ENCODE measurements at places on chromosomes 12 and 14.

DNA sequence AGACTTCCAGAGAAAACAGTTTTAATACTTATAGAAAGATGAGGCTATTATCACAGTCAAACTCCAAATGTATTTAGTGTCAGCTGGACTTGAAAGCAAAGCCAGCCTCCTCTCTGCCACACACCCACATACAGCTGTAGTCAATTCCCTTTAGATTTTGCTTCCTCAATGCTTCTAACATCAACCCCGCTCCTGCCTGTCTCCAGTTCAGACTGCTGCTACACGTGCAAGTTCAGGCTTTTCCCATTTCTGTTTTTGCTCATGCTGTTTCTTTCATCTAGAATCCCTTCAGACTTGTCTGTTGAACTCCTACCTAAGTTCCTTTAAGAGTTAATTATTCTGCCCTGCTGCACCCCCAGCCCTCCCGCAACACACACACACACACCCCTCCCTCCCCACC, 380.0 kb downstream of the KCNH5 start:
- no peak for DNase-seq

DNA sequence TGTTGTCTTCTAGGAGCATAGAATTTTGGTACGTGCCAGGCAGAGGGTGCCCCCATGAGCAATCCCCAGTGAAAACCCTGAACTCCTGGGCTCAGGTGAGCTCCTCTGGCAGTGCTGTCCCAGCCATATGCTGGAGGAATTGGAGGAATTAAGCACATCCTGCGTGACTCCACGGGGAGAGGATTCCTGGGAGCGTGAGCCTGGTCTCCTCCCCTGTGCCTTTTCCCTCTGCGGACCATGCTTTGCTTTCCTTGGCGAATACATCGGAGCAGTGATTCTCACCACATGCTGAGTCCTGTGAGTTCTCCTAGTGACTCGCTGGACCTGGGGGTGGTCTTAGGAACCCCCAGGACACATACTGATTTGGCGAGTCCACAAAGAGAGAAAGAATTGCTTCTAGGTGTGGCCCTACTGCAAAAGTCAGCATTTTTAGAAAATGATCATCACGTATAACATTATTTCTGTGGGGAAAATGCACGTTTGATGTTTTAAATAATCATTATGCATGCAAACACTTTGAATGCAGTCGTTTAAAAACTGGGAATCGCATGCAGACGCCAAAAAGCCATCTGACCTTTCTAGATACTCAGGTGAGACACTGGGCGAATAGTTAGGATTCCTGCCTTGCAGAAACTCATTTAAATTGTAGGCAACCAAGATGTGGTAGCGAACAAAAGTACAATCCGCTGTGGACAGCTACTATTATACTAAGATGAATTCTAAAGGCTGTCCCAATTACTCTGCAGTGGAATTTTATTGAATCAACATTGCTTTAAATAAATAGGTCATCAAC, 370.9 kb downstream of the TMEM132D start:
- DNase-seq: no peak

GRCh38 chr14:99380991-99381687, 99.5 kb downstream of the SETD3 start:
- no peak for DNase-seq

GRCh38 chr14:78152201-78153063, 17.7 kb upstream of the NRXN3 start:
- DNase-seq: no peak

DNA sequence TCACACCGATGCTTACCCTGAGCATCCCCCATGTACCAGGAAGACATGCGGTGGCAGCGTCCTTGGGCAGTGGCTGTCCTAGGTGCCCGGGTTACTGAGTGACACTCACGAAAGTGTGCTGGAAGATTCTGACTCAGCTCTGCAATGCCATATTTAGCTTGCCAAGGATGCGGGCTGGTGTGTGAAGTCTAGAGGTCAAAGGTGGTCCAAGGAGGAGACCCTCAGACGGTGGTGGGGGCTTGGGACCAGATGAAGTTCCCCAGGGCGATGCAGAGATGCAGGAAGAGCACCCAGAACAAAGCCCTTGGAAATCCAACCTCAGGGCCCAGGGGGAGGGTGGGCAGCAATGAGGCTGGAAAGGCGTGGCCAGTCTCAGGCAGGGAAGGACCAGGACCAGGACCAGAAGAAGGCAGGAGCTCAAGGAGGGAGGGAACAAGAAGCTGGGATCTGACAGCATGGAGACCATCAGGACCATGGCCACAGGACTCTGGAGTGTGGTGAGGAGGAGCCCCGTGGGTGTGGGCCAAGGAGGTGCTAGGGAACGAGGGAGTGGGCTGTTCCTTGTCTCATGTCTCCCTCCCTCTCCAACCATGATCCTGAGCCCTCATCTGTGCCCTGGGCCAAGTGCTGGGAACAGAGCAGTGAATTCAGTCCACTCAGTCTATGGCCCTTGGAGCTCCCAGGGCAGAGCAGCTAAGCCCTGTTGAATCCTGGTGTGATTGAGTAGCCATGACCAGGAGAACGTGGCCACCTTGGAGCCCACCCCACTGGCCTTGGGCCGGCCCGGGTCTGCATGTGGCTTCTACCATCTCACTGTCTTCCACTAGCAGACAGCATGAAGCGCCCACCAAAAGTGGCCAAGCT, 310.1 kb upstream of the DIO3 start:
- DNase-seq: no peak

GRCh38 chr12:64085996-64086395, 136.1 kb downstream of the KICS2 start:
- no peak for DNase-seq

- no peak for DNase-seq
Measured at GRCh38 chr14:104092931-104093365, 7.4 kb downstream of the ASPG start.

DNA sequence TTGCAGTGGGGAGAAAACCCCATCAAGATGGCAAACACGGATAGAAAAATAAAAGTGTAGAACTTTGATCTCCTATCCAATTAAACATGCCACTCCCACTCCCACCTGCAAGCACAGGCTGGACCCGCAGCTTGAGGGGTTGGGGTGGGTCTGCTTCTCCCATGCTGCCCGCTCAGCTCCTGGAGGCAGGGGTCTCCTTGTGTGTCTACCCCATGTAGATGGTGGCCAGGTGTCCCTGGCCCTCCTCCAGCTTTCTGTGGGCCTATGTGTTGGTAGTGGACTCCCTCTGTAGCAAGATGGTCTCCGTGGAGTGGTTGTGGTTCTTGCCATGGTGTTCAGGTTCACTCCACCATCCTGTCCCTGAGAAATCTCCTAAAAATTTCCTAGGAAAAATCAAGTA, 23.5 kb upstream of the FGF23 start:
- DNase-seq: no peak

DNA sequence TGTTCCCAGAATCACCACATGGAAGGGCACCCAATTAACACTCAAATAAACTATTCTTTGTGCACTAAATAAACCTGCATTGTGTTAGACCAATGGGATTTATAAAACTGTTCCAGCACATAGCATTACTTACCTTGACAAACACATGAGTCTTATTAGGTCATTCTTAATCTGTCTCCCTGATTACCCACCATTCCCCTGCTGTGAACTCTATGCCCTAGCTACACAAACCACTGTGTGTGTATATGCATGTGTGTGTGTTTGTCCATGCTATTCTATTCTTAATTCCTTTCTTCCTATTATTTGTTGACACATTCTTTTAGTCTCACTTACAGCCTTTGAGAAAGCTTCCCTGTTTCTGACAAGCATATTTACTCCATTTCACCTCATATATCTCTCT, 303.6 kb upstream of the GARIN6 start:
- DNase-seq: no peak

DNA sequence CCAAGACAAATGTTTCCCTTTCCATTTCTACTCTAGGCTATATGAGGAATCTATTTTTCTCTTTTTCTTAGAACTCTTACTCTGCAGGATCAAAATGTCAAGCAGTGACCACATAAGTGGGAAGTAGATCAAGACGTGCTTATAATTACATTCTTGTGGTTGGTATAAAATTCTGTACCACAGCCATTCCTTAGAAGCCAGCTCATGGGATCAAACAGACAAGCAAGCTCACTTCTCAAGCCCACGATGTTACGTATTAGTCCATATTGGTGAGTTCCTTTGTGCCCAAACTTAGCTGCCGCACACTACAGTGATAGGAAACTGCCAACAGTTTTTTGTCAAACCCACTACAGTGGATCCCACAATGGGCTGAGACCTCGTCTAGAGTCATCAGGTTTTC, 53.4 kb downstream of the IFNG start:
- DNase-seq: no peak

DNA sequence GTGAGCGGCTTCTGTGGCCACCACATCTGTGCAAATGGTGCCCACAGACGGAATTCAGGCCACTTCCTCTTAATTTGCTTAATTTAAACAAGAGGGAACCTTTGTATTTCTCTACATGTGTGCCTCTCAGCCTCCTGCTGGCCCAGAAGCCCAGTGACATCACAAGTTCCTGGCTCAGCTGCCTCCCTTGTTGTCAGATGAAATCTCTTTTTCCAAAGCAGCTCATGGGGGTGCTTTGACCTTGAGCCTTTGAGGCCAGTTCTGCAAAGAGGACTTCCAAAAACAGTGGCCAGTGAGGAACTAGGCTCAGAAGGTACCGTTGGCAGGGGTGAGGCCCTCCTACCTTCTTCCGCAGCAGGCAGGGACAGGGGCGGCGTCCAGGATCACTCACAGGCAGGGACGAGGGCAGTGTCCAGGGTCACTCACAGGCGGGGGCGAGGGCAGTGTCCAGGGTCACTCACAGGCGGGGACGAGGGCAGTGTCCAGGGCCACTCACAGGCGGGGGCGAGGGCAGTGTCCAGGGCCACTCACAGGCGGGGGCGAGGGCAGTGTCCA, 35.0 kb upstream of the GALNT9 start:
- no peak for DNase-seq

DNA sequence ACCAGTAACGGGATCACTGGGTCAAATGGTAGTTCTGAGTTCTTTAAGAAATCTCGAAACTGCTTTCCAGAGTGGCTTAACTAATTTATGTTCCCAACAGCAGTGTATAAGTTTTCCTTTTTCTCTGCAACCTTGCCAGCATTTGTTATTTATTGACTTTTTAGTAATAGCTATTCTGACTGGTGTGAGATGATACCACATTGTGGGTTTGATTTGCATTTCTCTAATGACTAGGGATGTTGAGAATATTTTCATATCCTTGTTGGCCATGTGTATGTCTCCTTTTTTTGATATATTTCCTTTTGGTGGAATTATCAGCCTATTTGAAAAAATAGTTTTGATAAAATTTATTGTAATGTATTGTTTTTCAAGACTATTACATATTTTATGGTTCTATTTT, 701.2 kb upstream of the FBXO33 start:
- no peak for DNase-seq

DNA sequence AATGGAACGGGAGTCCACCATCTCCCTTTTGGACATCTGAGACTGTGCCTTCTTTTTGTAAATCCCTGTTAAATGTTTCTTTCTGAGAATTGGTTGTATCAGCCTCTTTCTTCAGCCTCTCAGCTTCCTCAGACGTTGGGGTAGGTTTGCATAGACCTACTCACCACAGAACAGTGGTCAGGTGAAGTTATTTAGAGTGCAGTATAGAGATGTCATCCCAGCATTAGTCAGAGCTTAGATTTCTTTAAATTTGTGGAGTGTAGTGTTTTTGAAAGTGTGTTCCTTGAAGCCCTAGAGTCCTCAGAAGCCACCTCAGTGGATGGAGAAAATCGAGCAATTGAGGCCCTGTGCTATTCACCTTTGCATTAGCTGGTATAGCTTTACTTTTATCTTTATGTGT, 8.9 kb upstream of the EEA1 start:
- DNase-seq: no peak

DNA sequence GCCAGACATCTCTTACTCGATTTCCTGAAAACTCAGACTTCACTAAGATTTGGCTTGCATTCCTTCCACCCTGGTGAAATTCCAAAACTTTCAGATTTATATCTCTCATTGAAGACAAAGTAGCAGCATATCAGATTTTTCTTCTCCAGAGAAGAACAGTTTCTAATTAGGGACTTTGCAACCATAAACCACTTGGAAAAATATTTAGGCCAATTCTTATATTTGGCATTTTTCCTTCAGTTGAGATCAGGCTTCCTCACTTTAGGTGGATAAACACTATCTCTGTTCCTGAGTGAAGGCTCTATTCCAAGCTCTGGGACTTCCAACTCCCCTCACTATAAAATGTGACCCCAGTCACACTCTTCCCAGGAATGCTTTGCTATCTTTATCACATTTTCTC, 1434.3 kb upstream of the FLRT2 start:
- no peak for DNase-seq

- DNase-seq: no peak
Measured at GRCh38 chr14:64238631-64239030, 55.5 kb downstream of the ESR2 start.

- no peak for DNase-seq
Measured at GRCh38 chr14:97641827-97642226, 844.6 kb downstream of the VRK1 start.

DNA sequence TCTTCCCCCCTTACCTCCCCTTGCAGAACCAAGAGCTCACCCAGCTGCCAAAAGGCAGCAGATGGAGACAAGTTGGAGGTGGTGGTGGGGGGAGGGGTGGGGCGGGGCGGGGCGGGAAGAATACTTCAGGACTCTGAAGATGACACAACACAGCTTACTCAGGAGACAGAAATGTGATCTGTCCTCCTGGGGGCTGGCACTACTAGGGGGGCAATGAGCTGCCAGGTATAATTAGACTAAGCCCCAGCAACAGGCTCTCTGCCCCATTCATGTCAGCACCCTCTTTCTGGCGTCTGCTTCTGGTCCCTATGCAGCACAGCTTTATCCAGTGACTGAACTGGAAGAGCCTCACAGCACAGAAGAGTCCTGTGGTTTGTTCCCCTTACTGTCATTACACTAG, 407.0 kb downstream of the MED13L start:
- peak; percentile 51 for DNase-seq

GRCh38 chr14:60505448-60505847, 3.5 kb upstream of the SIX6 start:
- no peak for DNase-seq

- DNase-seq: no peak
Measured at GRCh38 chr12:29889737-29890136, 106.0 kb upstream of the TMTC1 start.

GRCh38 chr12:69431591-69432222, 38.5 kb upstream of the FRS2 start:
- no peak for DNase-seq

- DNase-seq: no peak
Measured at GRCh38 chr12:104694161-104694560, 237.4 kb downstream of the CHST11 start.

DNA sequence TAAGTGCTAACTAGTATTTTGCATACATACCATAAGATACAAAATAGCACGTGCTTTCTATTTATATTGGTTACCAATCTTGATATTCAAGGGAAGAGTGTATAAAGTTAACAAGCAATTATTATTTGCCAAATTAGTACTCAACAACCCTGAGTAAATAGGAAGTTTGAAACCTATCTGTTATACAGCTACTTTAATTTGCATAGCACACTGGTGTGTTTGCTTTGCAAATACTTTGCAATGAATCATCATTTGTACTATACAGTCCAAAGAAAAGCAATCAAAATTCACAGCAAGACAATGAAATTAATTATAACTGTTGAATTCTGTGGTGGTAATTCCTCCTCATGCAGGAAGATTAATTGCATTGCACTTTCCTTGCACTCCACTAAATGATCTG, 469.1 kb downstream of the PRKD1 start:
- DNase-seq: no peak

GRCh38 chr12:102484017-102484416, 3.7 kb upstream of the IGF1 start:
- DNase-seq: no peak

GRCh38 chr12:115648463-115648862, 629.0 kb downstream of the MED13L start:
- DNase-seq: no peak
